ENCODE measurements at places on chromosomes 6 and 20.

GRCh38 chr6:157778719-157779118 is 44.3 kb upstream of the SNX9 start:
- no peak for DNase-seq

DNA sequence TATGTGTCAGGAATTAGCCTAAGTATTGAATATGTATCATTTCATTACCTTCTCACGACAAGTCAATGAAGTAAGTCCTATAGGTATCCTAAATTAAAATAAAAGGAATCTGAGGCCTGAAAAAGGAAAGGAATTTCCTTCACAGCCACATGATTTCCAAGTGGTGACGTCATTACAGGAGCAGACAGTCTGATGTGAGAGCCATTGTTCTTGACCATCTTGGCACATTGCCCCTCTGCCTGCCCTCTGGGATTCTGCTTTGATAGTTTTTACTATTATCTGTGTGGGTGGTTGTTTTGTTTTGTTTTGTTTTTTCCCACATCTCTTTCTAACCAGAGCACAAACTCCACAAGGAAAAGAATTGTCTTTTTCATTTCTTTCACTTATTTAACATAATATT is 219.8 kb upstream of the UFL1 start:
- no peak for DNase-seq

DNA sequence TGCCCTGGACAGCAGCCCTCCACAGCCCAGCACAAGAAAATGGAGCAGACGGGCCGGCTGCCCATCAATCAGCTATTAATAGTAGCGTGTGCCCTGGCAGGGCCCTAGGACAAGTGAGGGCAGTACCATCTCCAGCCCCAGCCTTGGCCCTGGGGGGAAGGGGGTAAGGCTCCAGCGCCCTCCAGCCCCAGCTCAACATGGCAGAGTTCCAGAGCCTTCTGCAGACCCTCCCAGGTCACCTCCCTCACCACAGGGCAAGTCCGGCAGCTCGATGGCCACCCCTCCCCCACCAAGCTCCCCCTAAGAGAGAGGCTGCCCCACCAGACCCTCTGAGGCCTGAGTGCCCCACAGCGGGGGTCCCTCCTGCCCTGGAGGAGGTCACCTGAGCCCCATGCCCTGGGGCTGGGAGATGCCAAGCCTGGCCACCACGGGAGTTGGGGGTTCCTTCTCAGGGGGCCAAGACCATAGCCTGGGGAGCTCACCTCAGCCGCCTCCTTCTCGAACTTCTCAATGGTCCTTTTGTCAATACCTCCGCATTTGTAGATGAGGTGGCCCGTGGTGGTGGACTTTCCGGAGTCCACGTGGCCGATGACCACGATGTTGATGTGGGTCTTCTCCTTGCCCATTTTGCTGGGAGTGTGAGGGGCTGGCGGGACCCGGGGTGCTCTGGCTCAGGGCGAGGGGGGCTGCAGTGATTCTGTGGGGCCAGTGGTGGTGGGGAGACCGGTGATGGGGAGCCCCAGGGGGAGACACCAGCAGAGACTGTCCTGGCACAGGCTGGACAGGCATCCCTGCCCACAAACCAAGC is 1.5 kb downstream of the EEF1A2 start:
- DNase-seq: no peak

- DNase-seq: no peak
Observed at GRCh38 chr20:59376109-59376841, 75.9 kb downstream of the EDN3 start.

- DNase-seq: no peak
Observed at GRCh38 chr6:138862456-138862855, 66.6 kb downstream of the ECT2L start.
